ENCODE measurements at places on chromosomes 4 and X.

DNA sequence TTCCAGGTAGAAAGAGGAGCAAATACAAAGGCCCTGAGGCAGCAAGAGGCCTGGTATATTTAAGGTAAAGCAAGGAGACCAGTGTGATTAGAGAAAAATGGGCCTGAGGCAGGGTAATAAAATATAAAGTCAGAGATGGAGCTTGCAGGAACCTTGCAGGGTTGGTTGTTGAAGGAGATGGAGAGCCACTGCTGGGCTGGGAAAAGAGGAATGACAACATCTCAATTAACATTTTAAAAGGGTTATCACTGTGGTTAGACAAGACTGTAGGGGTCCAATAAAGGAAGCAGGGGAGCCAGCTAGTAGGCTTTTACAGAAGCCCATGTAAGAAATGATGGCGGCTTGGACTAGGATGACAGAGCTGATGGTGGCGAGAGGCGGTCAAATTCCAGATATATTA lies 205.5 kb upstream of the MBNL3 start:
- no peak for DNase-seq

GRCh38 chr4:25144870-25145481 lies 15.3 kb downstream of the SEPSECS start:
- no peak for DNase-seq

DNA sequence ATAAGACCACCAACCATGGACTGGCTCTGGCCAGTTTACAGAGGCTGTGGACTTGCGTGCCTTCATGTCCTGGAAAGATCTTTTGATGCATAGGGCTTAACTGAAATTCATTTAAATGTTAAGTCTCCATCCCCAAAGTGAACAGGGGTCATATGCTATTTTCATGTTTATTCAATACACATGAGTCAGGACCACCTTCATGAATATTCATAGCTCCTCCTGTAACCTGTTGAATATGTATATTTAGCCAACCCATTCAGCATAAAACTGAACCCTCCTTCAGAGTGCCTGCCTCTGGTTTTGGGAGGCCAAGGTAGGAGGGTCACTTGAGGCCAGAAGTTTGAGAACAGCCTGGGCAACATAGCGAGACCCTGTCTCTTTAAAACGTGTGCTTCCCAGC lies 7.1 kb downstream of the CTPS2 start:
- DNase-seq, result no peak

- no peak for DNase-seq
Observed at GRCh38 chr4:154720123-154720522, 23.7 kb upstream of the LRAT start.

GRCh38 chr4:131509521-131509920 lies 1639.6 kb upstream of the PCDH10 start:
- DNase-seq, result no peak

DNA sequence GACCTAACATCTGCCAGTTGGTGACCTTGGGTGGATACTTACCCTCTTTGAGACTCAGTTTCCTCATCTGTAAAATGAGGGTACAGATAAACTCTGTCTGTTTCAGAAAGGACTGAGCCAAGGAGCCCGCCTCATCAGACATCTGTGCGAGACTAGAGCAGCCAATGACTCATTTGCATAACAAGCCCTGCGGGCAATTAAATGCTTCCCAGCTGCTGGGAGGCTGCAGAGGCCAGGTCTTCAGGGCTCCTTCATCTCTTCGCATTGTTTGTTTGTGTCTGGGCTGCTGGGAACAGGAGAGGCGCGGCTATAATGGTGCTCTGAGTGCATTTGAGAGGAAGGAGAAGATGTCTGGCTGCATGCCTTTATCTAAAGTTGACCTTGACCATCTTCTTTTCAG lies 85.0 kb downstream of the ADRA2C start:
- no peak for DNase-seq

GRCh38 chr4:150297861-150298474 lies 219.7 kb downstream of the DCLK2 start:
- DNase-seq, result peak; percentile 36

GRCh38 chrX:19705196-19705769 lies 182.1 kb downstream of the SH3KBP1 start:
- no peak for DNase-seq

DNA sequence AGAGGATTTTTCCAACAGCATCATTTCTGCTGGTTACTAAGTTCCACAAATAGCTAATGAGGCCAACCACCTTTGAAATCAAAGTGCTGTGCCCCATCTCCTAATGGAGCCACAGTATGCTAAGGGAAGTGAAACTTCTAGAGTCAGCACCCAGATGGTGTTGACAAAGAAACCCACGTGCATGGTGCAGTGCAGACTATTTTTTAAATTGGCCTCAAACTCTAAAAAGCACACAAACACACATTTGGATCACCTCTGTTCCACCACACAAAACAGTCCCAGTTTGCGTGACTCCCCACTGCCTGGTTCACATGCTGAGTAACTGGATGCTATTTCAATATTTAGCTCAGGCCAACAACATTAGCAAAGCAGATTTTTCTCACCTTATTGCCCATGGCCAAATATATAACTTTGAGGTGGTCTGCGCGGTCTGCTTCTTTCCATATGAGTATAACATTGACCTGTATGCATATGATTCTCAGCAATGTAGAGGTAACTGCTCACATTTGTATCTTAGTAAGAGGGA lies 69.9 kb downstream of the AMELX start:
- no peak for DNase-seq

DNA sequence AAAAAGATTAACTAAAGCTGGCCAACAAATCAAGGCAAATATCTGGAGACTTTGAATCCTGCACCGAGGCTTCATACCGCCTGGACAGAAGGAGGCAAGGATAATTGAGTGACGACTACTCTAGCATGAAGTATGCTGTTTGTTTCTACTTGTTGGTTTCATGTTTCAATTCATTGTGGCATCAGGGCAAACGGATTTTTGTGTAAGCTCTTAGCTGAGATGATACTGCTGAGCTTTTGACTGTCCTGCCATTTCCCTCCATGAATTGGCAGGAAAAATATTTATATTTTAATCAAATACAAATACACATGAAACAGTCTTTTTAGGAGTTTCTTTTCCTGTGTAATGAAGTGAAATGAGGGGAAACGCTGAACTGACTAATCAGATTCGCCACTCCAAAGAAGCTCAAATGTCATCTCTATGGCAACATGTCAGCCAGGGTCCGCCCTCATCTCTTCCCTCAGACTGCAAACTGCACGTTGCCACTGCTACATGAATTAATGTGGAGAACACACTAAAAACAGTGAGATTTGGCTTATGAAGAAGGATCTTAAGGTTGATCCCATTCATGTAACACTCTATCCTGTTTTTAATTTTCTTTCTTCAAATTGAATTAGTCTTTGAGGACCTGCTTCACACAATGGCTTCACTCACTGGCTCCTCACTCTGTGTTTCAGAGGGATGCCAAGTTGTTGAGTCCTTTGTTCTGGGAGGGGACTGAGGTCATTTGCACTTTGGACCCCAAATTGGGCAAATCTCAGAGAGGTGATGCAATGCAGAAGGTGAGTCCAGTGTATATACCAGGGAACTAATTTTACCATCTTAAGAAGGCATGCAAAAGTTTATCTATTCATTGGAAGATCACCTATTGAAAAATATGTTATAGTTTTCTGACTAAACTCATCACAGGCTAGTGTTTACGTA lies 149.6 kb upstream of the MID1 start:
- no peak for DNase-seq

DNA sequence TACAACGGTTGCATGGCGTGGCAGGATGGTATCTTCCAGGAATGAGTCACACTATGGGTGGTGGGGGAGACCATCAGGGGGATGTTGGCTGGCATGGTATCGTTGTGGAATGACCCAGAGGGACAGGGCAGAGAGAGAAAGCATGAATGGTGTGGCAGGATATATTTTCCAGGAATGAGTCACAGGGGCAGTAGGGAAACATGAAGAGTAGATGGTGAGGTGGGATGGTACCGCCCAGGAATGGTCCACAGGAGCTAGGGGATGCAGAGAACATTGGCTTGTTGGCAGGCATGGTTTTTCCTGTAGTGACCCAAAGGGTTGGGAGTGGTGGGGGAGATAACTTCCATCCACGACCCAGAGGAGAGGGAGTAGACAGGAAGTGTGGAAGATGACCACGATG lies 62.4 kb downstream of the MAOA start:
- no peak for DNase-seq

DNA sequence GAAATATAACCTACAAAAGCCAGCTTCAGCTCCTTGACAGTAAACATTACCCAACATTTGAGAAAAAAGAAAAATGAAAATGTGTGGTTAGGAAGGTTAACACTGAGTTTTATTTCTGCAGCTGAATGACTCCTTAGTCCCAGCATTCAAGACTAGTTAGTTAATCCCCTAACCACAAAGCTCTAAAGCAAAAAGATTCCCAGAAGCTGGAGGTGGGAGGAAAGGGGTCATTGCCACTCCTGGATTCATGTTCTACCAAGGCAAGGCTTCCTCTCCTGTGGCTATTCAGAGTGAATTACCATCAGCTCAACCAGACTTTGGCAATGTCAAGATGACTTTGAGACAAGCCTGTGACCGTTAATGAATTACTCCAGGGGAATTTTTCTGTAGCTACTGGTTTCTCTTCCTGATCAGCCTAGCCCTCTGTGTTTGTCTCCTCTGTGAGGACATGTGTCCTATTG lies 63.6 kb downstream of the HADH start:
- no peak for DNase-seq

DNA sequence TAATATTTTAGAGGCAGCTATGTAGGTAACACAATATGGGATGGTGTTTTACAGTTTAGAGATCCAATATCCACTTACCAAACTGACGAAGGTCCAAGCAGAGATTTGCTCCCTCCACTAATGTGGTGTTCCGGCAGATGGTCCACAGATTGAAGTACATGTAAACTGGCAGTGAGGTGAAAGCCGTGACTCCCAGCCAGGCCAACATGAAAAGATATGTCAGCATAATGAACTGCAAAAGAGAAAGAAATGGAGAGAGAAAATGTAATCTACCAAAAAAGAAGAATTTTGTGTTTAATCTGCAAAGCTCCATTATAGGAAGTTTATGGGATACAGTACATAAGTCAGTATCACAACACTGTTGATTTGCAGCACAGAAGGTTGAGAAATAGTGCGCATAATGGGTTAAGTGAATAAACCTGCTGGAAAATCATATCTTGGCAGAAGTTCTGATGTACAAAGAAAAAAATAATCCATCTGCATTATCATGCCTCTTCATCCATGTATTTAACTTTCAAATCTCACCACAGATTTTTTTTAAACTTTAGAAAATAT lies 160.2 kb downstream of the GPM6A start:
- no peak for DNase-seq

DNA sequence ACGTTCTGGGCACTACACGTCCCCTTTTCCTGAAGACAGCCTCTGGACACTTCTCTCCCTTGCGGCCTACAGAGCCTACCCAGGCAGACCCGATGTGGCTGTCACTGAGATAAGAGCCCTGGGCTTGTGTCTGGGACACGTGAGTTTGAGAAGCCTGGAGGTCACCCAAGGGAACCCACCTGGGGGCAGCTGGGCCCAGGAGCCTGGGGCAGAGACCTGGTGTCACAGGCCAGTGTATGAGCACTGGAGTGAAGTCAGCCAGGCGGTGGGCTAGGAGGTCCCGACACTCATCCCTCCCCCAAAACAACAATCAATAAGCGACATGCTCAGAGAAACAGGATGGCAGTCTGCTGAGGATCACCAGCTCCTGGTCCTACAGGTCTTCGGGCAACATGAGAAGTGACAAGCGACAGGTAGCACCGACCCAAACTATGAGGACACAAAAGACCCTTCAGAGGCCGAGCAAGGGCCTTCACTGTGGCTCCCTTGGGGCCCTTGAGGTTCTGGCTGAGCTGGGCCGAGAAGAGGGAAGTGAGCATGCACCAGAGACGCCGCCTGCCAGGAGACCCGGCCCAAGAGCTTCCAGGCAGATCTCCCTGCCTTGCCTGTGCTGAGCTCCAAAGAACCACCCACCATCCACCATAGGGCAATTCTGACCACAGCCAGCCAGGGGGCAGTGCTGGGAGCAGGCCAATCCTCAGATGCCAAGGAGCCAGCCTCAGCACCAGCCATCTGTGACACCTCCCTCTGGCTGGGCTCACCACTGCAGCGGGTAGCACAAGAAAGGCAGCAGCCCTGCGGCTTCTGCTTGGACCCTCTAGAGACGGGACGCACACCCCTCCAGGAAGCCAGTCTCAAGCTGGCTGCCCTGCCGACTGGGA lies 11.0 kb upstream of the DUSP9 start:
- peak; percentile 18 for DNase-seq

DNA sequence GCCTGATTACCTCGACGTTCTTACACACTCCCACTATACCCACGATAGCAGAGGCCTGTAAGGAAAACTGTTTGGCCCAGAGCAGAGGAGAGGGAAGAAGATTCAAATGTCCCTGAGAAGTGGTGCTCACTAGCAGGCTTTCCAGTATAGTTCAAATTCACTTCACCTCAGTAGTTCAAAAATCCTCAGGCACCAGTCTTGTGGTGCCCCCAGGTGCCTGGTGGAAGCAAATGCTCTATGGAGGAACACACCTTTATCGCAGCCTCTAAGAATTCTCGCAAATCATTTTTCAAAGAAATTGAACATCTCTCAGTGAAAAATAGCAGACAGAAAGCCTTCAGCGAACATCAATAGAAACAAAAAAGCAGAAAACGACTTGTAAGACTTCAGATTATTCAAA lies 12.2 kb upstream of the MTMR1 start:
- no peak for DNase-seq

DNA sequence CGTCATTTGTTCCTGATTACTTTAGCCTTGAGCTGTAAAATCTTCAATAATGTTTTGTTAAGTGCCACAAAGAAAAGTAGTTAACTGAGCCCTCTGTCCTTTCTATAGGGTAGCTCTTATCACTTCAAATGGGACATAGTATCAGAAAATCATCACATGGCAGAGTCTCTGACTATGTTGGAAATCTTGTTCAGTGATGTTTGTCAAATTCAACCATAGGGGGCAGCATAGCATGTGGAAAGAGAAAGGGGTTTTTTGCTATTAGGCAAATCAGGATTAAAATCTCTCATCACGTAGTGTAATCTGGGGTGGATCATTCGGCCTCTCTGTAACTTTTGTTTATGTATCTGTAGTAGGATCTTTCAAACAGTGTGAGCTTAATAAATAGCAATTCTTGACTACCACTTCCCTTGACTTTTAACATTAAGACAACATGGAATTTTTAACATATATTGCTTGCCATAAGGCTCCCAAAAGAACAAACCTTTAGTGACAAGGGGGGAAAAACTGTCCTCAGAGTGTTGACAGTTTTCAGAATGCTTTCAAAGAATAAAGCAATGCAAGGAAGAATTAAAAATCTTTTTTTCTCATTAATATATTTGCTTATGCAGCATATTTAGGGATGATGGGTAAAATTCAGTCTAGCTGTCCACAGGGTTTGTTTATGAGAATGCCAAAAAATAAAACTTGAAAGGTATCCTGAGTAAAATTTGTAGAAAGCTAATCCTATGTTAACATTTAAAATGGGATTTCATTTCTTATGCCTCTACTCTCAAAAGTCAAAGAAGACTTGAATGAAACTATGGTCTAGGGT lies 127.2 kb downstream of the FBXW7 start:
- no peak for DNase-seq

DNA sequence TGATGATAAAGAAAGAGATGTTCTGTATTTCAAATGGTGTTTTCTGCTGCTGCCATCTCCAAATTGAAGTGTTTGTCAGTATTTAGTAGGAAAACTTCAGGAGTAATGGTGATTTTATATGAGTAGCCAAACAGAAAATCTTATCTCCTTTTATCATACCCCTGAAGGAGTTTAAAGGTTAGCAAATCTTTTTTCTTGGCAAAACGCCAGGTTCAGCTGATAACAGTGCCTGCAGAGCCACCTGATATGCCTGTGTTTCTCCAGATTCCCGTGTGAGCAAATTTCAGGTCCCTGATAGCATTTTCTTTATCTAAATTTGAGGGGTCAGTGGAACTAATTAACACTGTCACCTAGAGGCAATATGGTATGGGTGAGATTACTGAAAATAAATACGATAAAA lies 65.8 kb upstream of the ETNPPL start:
- no peak for DNase-seq
